ENCODE measurements at places on chromosomes 1 and 21.

- no peak for DNase-seq
Measured at GRCh38 chr1:243723458-243724043, 126.5 kb downstream of the AKT3 start.

GRCh38 chr1:58768191-58768731, 15.6 kb downstream of the JUN start:
- no peak for DNase-seq

- no peak for DNase-seq
Measured at GRCh38 chr1:211876851-211877590, 46.5 kb upstream of the LPGAT1 start.

DNA sequence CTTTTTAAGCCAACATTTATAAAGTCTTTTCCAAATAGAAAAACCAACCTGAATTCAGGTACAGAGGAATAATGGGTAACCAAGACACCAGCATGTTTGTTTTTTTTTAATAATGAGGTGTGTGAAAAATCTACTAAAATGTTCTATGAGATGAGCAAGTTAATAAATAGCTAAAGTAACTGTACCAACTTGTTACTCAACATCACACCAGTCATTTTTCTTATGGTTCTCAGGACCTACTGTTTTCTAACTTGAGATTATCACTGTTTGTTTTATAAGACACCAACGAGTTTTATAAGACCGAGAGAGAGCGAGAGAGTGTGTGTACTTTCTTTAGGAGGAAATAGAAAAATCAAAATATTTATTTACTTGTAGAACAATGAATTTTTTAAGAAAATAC, 12.4 kb downstream of the ELK4 start:
- DNase-seq = no peak

GRCh38 chr1:175808999-175809398, 65.6 kb upstream of the TNR start:
- no peak for DNase-seq

DNA sequence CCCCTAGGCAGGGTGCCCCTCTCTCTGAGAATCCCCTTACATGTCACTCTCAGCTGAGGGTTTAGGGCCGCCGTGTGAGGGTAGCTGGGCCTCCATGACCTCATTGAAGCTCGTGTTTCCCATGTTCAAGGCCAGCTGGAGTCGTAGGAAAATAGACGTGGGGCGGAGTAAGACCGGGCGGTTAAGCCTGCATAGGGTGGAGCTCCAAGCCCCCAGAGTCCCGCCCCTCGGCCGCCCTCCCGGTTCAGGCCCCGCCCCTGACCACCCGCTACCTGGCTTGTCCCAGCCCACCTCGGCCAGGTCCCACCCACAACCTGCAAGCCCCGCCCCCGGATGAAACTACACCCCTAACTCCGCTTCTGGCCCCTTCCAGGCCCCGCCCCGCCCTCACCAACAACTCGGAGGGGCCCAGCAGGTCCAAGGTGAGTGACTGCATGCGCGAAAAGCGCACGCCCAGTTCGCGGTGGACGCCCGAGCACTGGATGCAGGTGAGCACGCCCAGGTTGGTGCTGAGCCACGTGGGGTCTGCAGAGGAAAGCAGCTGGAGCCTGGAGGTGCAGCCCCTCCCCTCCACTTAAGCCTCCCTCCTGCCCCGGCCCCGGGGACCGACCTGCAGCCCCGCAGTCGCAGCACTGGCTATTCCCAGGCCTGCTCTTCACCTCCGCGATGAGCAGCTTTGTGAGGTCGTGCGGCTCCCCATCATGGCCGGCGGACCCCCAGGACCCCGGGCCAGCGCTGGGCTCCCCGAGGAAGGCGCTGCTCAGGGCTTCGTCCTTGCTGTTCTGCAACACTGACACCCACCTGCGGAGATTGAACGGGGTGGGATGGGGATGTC, 12.2 kb upstream of the TCEA3 start:
- no peak for DNase-seq

DNA sequence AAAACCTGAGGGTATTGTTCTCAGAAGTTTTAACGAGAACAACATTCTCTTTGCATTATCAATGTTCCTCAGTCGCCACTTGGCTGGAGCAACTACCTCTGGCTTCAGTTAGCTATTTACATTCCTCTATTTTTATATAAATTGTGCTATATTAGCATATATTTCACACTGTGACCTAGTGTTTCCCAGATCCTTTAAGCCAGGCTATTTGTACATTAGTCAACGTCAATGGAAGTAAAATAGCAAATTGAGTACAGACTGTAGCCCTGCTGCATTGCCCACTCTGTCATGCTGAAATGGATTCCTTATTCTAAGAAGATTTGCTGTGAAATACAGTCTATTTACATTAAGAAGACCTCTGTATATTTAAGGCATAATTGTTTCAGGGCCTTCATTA, 213.8 kb downstream of the ROR1 start:
- no peak for DNase-seq

- no peak for DNase-seq
Measured at GRCh38 chr1:109837852-109838570, 72.6 kb upstream of the CSF1 start.

DNA sequence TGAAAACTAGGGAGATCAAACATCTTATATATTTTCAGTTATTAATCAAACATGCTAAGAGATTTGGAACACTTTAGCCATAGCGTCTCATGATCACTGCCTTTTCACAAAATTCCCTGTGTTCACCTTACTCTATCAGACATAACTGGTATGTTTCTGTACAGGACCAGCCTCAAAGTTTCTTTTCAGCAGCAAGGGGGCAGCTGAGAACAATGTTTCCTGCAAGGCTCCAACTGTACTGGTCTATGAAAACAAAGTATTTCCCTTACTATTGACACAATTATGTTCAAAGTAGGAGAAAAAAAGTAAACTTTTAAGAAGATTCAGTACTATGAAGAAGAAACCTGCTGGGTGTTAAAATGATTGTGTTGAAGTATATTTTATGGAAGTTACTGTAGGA, 98.5 kb downstream of the ATF6 start:
- no peak for DNase-seq

DNA sequence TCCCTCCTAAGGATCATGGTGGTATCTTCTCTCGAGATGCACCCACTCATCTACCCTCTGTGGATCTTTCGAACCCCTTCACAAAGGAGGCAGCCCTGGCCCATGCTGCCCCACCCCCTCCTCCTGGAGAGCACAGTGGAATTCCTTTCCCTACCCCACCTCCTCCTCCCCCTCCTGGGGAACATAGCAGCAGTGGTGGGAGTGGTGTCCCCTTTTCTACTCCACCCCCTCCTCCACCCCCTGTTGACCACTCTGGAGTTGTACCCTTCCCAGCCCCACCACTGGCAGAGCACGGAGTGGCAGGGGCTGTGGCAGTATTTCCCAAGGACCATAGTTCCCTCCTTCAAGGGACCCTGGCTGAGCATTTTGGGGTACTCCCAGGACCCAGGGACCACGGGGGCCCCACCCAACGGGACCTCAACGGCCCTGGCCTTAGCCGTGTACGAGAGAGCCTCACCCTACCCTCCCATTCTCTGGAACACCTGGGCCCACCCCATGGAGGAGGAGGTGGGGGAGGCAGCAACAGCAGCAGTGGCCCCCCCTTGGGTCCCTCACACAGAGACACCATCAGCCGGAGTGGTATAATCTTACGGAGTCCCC, 14.5 kb upstream of the TARS2 start:
- DNase-seq = no peak

- DNase-seq = no peak
Measured at GRCh38 chr21:27250366-27250765, 283.5 kb upstream of the ADAMTS5 start.

- no peak for DNase-seq
Measured at GRCh38 chr1:48948562-48948961, 171.9 kb upstream of the BEND5 start.

DNA sequence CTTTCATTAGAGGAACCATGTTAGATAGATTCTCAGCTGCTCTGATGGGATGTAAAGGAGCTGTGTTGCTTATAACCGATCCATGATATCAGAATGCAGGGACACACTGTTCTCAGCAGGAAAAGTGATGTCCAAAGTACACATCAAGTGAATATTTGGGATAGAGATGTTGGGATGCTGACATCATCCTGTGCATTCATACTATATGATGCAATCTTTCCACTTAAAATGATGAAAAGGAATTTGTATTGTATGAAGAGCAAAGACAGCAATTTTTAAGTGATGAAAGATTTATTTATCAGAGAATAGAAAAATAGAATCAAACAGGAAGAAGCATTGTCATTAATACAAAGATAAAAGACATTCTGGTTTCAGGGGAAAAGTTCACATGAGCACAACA, 110.1 kb downstream of the ERG start:
- DNase-seq = no peak

- peak; percentile 29 for DNase-seq
Measured at GRCh38 chr21:35840197-35840799, 220.0 kb downstream of the SETD4 start.

Measured in stimulated activated CD4-positive, alpha-beta T cell treated with anti-CD3 and anti-CD28 coated beads, Interleukin-1b, Interleukin-23, amount 100 ng/mL, for 1 hour (primary cell).